ENCODE measurements at places on chromosomes 16 and 17.

GRCh38 chr17:82636626-82637598 lies 11.3 kb downstream of the WDR45B start:
- DNase-seq: no peak

- DNase-seq: no peak
Measured at GRCh38 chr17:41618341-41619035, 5.9 kb downstream of the KRT17 start.

GRCh38 chr16:30853758-30854157 lies 40.1 kb downstream of the BCL7C start:
- no peak for DNase-seq

DNA sequence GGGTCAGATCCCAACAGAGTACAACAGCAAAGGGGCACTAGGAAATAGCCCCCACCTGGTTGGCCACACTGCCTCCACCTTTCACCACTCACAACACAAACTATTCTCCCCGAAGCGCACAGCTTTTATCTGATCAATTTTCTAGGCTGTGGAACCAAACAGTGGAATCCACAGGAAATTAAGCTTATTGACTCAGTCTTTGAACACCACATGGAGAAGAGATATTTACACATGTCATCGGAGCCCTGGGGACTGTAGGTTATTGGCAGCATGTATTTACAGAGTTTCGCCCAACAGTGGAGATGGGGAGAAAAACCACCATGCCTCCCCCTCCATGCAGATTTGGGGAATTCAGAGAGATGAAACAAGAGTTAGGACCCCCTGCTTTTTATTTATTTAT lies 154.8 kb downstream of the XYLT1 start:
- DNase-seq: no peak

- no peak for DNase-seq
Measured at GRCh38 chr17:82324566-82325285, 7.3 kb upstream of the CD7 start.

- DNase-seq: no peak
Measured at GRCh38 chr17:74289688-74290087, 15.7 kb downstream of the DNAI2 start.

- no peak for DNase-seq
Measured at GRCh38 chr16:15610369-15610871, 32.5 kb downstream of the MARF1 start.

DNA sequence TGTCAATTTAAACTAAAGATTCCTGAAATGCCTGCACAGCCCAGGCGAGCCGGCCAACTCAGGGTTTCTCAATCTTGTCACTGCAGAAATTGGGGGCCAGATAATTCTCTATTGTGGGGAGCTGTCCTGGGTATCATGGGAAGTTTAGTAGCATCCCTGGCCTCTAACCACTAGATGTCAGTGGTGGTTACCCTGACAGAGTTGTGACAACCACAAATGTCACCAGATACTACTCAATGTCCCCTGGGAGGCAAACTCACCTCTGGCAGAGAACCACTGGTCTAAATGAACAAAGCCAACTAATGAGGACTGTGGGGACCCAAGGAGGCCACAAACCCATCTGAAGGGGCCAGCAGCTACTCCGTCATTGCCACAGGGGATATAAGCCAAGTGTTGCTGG lies 90.9 kb downstream of the MYH11 start:
- DNase-seq: peak; percentile 4

DNA sequence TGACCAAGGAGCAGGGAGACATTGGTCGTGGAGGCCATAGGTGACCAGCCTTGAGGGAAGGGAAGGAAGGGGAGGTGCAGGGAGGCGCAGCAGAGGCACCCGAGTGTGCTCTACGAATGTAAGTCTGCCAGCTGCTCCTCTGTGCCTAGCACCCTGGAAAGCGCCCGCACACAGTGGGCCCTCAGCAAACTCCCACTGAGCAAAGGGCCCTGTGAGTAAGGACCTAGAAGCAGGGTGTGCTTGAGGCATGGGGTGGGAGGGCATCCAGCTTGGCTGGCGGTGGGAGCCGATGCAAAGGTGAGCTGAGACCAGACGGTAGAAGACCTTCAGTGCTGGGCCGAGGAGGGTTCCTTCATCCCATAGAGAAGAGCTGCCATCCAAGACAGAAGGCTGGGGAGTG lies 36.2 kb upstream of the MEOX1 start:
- DNase-seq: no peak

DNA sequence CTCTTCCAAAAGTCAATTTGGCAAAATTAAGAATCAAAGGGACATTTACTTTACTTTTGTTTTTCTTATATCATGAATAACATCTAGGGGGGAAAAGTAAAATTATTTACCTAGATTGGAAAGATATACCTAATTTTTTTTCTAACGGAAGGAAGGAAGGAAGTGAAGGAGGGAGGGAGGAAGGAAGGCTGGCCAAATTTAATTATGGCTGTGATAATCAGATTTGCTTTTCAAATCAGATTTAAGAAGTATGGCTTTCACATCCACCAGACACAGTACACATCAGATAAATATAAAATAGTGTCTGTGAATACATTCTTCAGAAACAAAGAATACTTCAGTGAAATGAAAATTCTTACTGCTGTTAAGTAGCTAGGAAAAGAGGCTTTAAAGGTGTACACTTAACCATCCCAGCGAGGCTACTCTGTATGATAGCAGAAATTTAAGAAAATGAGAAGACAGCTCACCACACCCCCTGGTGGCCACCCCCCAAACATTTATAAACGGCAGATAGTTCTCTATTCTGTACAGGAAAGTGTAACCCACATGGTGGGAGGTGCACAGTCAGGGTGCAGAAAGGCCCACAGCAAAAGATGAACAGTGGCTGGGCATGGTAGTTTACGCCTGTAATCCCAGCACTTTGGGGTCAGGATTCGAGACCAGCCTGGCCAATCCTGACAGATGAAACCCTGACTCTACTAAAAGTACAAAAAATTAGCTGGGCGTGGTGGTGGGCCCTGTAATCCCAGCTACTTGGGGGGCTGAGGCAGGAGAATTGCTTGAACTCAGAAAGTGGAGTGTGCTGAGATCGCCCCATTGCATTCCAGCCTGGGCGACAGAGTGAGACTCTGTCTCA lies 150.8 kb downstream of the SSH2 start:
- DNase-seq: peak; percentile 58

- no peak for DNase-seq
Measured at GRCh38 chr16:68187505-68187904, 48.4 kb downstream of the ESRP2 start.

- no peak for DNase-seq
Measured at GRCh38 chr16:25192096-25192495, 24.7 kb upstream of the AQP8 start.

DNA sequence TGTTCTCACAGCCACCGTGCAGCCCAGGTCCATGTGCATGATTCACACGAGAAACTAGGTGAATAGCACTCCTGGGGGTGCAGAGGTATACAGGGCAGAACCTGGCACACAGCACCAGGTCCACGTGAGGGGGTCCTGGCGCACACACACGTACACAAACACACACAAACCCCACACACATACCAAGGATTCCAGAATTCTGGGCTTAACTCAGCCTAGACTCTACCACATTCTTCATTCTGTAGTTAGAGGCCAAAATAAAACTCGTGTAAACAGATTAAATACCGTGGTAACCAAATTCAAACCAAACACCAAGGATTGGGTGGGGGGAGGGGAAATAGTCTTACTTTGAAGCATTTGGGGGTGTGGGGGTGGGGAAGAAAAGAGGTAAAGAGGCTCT lies 58.5 kb downstream of the XYLT1 start:
- no peak for DNase-seq

- no peak for DNase-seq
Measured at GRCh38 chr17:79777120-79777893, 641 bp upstream of the CBX2 start.

DNA sequence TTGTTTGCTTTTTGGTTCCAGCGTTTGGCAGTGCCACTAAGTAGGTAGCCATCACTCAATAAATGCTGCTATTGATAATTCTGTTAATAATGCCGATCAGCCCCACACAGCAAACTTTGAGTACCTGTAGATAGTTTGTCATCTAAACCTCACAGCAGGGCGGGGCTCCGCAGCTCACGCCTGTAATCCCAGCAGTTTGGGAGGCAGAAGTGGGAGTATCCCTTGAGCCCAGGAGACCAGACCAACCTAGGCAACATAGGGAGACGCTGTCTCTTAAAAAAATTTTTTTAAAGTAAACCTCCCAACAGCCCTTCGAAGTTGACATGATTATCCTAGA lies 1.6 kb downstream of the BFAR start:
- no peak for DNase-seq

DNA sequence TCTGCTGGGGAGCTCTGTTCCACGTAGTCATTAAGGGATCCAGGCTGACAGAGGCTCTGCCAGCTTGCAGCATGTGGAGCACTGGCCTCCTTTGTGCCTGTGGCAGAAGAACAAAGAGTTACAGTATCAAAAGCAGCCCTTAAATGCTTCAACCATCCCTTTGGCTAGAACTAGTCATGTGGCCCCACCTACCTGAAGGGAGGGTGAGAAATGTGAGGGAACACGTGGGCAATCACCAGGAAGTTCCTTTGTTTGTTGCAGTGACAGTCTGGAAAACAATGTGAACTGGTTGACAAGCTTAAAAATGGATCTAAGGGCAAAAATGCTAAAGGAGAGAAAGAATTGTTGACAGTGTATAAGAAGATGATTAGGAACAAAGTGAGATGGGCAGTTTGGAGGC lies 290.4 kb upstream of the HSBP1 start:
- DNase-seq: no peak

- no peak for DNase-seq
Measured at GRCh38 chr16:85330694-85331188, 218.5 kb upstream of the CIBAR2 start.

DNA sequence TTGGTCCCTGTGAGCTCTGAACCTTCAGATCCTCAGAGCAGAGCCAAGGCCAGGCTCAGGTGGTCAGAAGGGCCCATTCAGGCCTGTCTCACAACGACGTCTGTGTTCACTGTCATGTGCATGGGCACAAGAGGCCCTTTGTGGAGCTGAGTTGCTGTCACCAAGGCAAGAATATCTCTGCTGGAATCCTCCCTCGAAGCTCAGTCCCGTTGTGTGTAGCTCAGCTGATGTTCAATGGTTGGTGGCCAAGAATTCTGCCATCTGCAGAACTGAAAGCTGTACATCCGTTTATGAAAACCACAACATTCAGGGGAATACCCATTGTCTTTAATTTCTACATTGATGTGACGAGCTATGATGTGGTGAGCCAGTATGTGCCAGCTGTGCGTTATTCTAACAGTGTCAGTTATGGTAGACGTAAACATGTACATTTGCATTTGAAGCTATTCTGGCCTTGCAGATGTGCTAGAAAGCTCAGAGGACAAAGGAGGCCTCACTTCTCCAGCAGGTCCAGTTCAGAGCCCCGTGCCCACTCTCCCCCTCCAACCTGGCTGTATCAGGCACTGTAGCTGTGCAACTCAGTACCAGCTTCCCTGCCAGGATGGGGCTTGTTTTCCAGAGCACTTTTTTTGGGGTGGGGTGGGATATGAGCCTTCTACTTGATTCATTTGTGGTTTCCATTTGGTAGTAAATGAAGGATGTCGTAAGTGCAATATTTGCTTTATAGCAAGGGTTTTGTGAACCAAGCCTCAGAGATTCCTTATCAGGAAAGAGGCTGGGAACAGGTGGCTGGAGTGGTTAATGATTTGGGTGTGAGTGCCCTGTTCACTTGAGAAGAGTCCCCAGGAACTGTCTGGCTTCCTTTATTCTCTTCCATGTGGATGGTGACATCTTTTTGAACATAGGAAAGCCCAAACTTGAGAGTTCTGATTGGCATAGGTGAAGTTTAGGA lies 56.1 kb downstream of the B9D1 start:
- peak; percentile 11 for DNase-seq

DNA sequence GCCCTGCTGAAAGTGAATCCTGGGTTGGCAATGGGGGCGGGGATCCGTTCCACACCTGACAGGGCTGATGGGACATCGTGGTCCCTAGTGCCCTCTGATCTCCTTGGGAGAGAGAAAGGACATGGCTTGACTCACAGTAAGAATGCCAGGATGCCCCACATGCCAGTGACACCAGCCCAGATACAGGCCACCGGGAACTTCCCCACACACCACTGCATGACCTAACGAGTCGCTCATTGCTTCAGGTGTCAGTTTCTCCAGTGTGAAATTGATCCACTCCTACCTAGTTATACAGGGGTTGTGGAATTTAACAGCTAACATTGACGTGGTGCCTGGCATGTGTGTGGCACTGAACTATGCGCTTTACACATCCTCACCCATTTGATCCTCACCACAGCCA lies 7.5 kb downstream of the CD300LG start:
- DNase-seq: no peak

- no peak for DNase-seq
Measured at GRCh38 chr17:31417051-31417792, 25.7 kb downstream of the RAB11FIP4 start.

- DNase-seq: no peak
Measured at GRCh38 chr17:45742251-45742650, 41.9 kb upstream of the CRHR1 start.
